Activated T-helper 17 cell treated with anti-CD3 and anti-CD28 coated beads, Interleukin-2, amount 50 U/mL, for 72 hours (primary cell): ENCODE measurements at places on chromosomes 5 and 9.

DNA sequence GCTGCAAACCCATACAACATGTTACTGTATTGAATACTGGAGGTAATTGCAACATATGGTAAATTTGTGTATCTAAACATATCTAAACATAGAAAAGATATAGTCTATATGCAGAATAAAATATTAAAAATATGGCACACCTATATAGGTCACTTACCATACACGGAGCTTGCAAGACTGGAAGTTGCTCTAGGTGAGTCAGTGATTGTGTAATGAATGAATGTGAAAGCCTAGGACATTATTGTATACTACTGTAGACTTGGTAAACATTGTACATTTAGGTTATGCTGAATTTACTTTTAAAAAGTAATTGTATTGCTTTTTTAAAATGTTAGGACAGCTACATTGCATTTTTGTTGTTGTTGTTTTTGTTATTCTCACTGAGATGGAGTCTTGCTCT is 968.8 kb downstream of the TLE1 start:
- ATAC-seq = no peak

GRCh38 chr9:37582548-37583157 is 6.5 kb upstream of the FBXO10 start:
- no peak for ATAC-seq

- ATAC-seq = no peak
These were observed 157.4 kb downstream of the MUSK start for GRCh38 chr9:110825950-110826349.

- no peak for ATAC-seq
These were observed 72.4 kb upstream of the MPDZ start for GRCh38 chr9:13351778-13352386.

- ATAC-seq = no peak
These were observed 114.8 kb downstream of the GNAQ start for GRCh38 chr9:77916820-77917219.

- no peak for ATAC-seq
These were observed 87.5 kb downstream of the SECISBP2 start for GRCh38 chr9:89405826-89406225.

- ATAC-seq = no peak
These were observed 73.7 kb upstream of the CTNND2 start for GRCh38 chr5:11977904-11978303.

DNA sequence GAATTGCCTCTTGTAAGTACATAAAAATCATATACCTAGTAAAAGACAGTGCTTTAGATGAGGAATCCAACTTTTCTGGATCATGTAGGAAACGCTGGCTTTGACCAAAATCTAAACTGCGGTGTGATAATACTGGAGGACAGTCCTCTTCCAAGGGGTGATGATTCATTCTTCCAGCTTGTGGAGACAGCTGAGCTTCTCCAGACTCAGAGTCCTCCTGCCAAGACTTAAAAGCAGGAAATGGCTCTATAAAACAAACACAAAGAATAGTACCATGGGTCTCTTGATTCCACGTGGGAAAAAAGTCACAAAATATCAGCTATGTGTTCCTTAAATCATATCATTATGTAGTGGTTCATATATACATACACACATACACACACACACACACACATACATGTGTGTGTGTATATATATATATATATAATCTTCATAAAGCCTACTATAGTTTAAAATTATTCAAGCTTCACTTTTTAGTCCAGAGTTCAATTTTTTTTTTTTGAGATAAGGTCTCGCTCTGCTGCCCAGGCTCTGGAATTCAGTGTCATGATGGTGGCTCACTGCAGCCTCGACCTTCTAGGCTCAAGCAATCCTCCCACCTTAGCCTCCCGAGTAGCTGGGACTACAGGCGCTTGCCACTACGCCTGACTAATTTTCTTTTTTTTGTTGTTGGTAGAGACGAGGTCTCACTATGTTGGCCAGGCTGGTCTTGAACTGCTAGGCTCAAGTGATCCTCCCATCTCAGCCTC is 65.0 kb downstream of the PKD2L2 start:
- no peak for ATAC-seq

DNA sequence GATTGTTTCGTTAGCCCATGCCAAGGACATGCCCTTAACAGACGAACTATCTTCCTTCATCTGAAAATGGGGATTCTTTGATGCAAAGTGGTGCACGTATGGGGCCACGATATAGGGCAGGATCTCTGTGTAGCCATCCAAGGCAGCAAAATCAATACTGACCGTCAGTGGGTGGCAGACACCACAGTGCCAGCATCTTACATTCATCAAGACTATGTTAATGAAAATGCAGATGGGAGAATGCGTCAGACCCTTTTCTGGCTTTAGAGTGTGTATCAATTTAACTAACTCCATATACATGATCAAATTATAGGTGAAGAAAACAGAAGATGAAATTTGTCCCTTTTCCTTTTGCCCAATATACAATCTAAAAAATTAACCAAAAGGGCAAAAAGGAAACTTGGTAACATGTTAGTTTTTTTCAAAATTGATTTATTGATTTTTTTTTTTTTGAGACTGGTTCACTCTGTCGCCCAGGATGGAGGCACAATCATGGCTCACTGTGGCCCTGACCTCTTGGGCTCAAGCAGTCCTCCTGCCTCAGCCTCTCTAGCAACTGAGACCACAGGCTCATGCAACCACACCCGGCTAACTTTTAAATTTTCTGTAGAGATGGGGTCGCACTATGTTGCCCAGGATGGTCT is 169.2 kb upstream of the SPRY4 start:
- no peak for ATAC-seq

DNA sequence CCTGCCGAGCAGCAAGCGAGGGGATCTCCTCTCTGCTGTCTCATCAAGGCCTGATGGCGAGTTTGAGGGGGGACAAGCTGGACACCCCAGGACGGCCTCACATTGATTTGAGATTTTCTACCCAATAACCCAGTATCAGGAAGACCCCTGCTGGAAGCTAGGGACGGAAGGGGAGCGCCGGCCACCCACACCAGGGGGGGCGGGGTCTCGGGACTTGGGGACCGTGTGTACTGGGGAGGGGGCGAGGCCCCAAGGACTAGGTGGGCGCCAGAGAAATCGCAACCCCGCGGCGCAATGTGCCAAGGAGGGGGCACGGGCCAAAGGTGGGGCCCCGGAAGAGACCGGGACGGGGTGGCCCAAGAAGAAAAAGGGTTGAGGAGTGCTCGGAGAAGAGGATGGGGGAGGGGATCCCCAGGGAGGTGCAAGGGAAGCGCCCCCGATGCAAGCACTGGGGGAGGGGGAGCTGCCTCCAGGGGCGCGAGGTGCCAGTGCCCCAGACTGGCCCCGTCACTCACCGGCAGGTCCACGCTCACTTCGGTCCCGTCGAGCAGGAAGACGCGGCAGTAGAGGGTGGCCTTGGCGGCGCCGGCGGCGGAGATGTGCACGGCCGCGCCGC is 1.1 kb downstream of the EPB41L4B start:
- no peak for ATAC-seq

GRCh38 chr5:149733129-149733900 is 3.2 kb downstream of the PPARGC1B start:
- no peak for ATAC-seq

GRCh38 chr9:6605202-6605601 is 40.3 kb downstream of the GLDC start:
- ATAC-seq = peak; percentile 78

DNA sequence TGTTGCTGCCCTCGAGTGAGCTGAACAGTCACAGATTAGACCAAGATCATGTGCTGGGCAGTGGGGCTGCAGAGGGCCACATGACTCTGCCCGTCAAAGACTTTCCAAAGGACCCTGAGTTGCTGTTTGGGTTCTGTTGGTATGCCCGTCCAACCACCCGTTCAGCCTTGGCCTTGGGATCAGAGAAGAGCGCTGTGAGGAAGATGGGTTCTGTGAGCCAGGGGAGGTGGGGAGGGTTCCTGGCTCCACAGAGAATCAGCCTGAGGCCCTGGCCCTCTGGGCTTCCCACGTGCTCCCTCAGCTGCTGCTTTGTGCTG is 72.6 kb downstream of the RGS3 start:
- no peak for ATAC-seq

- ATAC-seq = no peak
These were observed 274.5 kb downstream of the PRR16 start for GRCh38 chr5:120738568-120738967.

GRCh38 chr9:98142925-98143481 is 24.0 kb upstream of the TRIM14 start:
- ATAC-seq = no peak

GRCh38 chr5:142537938-142538337 is 148.0 kb downstream of the FGF1 start:
- ATAC-seq = no peak

GRCh38 chr5:219991-220390 is 1.9 kb downstream of the SDHA start:
- peak; percentile 12 for ATAC-seq

GRCh38 chr5:119410448-119411159 is 41.7 kb upstream of the HSD17B4 start:
- peak; percentile 19 for ATAC-seq

DNA sequence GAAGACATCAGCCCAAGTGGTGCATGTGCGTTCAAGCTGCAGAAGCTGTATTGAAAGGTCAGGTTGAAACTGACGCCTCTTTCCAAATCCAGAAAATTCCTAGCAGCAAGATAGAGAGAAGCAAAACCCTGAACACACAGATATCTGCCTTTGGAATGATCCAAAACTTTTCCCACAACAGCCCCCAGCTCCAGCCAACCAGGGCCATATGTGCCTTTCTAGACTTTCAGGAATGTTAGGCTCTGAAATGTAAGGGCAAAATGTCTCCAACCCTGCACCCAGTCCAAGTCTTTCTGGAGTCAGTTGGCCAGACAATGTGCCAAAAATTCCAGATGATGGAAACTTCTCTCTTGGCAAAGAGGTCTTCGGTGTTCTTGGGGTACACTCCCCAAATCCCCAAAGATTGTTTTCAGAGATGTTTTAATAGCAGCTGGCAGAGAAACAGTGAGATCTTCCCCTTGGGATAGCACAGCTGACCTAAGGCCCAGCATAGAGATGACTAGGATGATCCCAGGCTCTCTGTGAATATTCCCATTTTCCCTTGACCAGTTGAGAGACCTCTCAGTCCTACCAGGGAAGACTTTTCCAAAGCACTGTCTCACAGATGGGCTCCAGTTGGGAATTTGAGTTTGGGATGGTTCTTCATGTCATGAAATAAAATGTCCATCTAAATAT is 440.4 kb upstream of the CD180 start:
- ATAC-seq = no peak

DNA sequence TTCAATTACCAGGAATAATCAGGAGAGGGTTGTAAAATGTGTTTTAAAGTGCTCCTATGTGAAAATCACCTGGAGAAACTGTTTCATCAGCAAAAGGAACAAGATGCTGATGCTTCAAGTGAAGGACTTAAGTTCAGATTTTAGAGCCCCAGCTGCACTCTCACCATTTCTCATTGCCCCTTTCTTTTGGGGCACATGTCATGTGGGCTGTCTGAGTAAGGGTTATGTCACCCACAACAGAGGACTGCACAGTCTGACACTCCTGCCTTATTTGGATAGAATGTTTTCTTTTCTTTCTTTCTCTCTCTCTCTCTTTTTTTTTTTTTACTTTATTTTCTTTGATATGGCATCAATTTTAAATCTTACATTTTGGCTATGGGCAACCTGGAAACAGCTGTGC is 204.1 kb upstream of the EFNA5 start:
- peak; percentile 45 for ATAC-seq

DNA sequence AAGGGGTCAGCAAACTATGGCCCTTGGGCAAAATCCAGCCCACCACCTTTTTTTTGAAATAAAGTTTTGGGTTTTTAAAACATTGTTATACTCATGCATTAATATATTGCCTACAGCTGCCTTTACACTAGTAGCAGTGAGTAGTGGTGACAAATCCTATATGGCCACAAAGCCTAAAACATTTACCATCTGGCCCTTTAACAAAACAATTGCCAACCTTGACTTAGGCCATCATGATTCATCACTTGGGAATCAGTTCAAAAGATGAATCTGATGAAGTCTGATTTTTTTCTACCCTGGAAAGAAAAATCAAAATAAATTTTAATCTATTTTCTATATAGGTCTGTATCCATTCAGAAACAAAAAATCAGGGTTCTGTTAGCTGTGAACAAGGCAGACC is 484.9 kb downstream of the BNC2 start:
- no peak for ATAC-seq

DNA sequence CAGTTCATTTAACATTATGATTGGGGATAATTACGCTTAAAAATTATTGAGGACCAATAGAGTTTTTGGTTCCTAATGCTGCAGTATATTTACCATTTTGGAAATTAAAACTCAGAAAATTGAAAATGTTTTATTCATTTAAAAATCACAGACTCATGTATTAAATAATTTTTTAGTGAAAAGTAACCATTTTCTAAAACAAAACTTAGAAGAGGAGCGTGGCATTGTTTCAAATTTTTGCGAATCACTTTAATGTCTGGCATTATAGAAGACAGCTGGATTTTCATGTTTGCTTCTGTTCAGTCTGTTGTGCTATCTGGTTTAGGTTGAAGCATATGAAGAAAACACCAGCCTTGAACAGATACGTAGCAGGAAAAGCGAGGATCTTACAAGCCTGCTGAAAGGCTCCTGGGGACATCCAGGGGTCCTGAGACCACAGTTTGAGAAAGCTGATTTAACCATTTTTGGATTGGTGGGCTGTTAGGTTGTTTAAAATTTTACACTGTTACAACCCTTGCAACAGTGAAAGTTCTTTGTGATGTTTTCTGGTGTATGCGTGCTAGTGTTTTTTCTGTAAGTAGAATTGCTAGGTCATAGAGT is 1.6 kb downstream of the ZFYVE16 start:
- no peak for ATAC-seq

- peak; percentile 97 for ATAC-seq
These were observed 9.9 kb downstream of the C9orf40 start for GRCh38 chr9:74942801-74943200.

DNA sequence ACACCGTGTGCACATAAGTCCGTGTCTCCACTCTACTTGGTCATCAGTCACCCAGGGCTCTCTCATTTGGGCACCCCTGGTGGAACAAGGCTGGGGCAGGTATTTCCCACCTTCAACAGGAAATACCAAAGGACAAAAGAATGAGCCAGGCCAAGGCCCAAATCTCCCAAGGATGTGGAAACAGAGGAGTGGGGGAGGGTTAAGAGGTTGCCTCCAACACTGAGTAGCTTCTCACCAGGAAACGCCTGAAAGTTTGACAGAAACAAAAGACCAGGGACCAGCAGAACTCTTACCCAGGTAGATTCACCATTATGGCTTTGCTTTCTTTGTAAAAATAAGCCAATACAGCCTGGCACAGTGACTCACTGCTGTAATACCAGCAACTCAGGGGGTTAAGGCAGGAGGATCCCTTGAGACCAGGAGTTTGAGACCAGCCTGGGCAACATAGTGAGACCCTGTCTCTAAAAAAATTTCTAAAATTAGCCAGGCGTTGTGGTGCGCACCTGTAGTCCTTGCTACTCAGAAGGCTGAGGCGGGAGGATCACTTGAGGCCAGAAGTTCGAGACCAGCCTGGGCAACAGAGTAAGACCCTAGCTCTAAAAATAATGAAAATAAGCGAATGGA is 12.7 kb downstream of the SLC1A3 start:
- no peak for ATAC-seq

- ATAC-seq = no peak
These were observed 24.4 kb upstream of the SMAD5 start for GRCh38 chr5:136108180-136108611.
